Calu3 (cell line): ENCODE measurements at places on chromosomes 1 and 21. TPM values are rescaled to one million over a fixed set of nuclear protein-coding genes. Genes with fewer than 3 reads are reported as not detected.

DNA sequence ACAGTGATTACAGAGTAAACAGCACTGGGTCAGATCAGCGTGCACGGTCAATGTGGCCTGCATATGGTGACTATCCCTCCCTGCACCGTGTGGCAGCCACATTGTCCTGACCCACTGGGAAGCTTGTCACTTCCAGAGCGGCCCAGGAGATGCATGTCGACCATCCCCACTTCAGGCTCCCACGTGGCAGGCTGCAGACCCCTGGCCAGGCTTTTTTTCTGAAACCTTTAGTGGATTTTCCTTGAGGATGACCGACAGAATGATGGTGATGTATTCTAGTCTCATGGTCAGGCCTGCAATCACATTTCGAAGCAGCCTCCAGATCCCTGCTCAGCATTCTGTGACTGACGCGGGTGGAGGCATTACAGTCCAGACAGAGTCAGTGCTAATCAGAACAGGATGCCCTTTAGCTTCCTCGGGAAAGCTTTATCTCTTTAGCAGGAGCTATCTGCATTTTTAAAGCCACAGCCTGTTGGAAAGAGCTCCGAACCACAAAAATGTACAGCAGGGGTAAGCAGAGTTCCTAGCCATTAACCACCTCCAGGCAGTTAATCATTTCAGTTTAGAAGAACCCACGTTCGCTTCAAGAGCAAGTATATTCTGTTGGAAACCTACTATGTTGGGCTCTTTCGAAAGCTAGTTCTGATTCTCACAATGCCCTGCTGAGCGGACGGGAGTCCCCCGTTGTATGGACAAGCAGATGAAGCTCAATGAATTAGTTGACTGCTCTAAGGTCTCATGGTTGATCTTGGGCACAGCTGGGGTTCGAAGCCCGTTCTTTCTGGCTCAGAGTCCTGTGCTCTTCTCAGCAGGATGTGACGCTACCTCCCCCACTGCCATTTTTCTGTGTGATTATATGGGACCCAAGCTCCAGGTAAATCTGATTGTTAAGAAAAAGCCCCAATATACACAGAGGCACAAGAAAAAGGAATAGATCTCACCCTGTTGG lies 56.5 kb downstream of the IRF2BP2 start:
- no peak overlapping the region for H3K4me3 ChIP-seq
- DNase-seq, result no peak
- H3K36me3 ChIP-seq, result no peaks in the 10 kb centered on the region
- H3K27me3 ChIP-seq, result no peaks in the 10 kb centered on the region
- H3K27ac ChIP-seq, result no peak overlapping the region
- H3K4me1 ChIP-seq, result peaks cover 17% of the 10 kb centered on the region

DNA sequence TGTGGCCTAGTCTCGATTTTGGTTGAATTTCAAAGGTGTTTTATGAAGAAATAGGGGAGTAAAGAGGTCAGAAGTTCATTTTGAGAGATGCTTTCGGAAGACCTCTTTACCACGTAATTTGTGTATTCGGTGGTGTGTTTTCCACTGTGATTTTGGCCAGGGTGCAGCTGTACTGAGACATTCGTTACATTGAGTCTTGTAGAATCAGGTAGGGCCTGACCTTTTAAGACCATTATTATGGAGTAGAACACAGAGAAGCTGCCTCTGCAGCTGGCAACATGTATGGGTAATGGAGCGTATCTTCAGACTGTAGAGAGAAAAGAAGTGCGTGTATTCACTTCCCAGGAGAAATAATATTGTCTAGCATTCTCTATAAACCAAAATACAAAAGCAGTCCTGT lies 326.5 kb downstream of the PDE4B start:
- H3K27me3 ChIP-seq, result no peaks in the 10 kb centered on the region
- H3K4me1 ChIP-seq, result no peaks in the 10 kb centered on the region
- H3K4me3 ChIP-seq, result no peak overlapping the region
- H3K27ac ChIP-seq, result no peak overlapping the region
- no peaks in the 10 kb centered on the region for H3K36me3 ChIP-seq

GRCh38 chr1:46528297-46528955 lies 23.0 kb downstream of the KNCN start:
- H3K36me3 ChIP-seq, result peaks cover 5% of the 10 kb centered on the region
- H3K27ac ChIP-seq, result no peak overlapping the region
- H3K27me3 ChIP-seq, result peaks cover 40% of the 10 kb centered on the region
- no peak for DNase-seq
- peaks cover 50% of the 10 kb centered on the region for H3K4me1 ChIP-seq
- no peak overlapping the region for H3K4me3 ChIP-seq

GRCh38 chr1:161866241-161866640 lies 100.1 kb downstream of the ATF6 start:
- H3K4me1 ChIP-seq, result no peaks in the 10 kb centered on the region
- H3K36me3 ChIP-seq, result peaks cover 13% of the 10 kb centered on the region
- no peak overlapping the region for H3K4me3 ChIP-seq
- H3K27me3 ChIP-seq, result no peaks in the 10 kb centered on the region

DNA sequence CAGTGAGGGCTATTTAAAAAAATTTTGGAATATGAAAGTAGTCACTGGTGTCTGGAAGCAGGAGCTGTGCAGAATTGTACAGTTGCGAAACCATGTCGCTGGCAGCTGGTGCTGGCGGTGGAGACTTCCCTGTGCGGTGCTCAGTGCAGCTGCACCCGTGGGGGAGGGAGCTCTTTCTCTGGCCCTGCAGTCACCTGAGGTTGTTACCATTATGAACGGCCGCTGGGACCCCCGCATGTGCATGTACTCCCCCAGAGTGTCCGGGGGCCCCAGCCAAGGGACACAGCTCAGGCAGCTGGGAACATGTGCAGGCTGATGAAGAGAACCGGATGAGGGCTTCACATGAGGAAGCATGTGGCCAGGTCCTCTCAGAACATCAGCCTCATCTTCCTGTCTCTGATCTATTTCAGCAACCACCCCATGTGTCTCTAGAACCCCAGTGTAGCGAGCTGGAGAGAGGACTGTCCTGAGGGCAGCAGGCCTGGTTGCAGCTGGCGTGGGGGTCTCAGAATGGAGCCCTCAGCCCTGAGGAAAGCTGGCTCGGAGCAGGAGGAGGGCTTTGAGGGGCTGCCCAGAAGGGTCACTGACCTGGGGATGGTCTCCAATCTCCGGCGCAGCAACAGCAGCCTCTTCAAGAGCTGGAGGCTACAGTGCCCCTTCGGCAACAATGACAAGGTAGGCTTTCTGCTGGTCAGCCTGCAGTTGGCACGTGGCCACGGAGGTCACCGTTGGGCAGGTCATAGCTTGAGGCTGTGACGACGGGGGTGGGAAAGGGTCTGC lies at the start of gene TRPM2:
TRPM2 (plus strand) TSS at position 431 of the 780 bp plus-strand sequence; CDS start at position 511, 80 bp downstream.
- H3K36me3 ChIP-seq, result no peaks in the 10 kb centered on the region
- DNase-seq, result no peak
- H3K4me1 ChIP-seq, result no peaks in the 10 kb centered on the region
- no peak within 1 kb of the TSS for H3K27ac ChIP-seq
- no peak within 1 kb of the TSS for H3K4me3 ChIP-seq

DNA sequence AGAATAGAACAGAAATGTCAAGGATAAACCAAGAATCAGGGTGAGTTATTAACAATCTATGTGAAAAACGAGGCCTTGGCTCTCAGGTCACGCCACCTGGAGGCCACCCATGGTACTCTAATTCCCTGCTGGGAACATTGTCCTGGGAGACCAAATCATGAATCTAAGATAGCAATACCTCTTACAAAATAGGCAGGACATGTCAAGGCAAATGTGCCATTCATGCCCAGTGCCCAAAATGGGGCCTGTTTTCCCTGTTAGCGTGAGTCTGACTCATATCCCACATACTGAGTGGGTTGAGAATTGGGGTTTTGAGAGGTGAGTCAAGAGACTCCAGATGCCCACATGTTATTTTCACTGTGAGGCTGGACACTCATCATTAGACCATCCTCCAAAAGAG lies 380.8 kb downstream of the HHIPL2 start:
- H3K4me1 ChIP-seq, result no peaks in the 10 kb centered on the region
- no peaks in the 10 kb centered on the region for H3K36me3 ChIP-seq
- H3K27ac ChIP-seq, result no peak overlapping the region
- DNase-seq, result peak; percentile 75
- no peak overlapping the region for H3K4me3 ChIP-seq

Gene C8A
- total RNA-seq, result not detected in 2 replicates

DNA sequence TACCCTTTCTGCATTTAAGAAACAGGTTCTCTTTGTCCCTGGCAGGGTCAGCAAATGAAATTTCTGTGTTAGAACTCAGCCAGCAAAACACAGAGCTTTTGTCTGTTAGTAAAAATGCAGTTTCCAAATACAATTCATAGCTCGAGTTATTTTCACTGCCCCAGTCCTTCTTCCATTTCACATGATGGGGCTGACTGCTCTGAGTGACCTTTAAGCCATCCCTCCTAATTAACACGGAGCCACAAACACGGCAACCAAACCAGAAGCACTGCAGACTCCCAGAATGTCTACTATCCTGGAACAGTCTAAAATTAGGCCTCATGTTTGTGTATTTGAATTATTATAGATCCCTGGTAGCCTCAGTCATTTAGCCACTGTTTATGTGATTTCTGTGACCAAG lies 99.1 kb upstream of the RGS4 start:
- H3K27ac ChIP-seq, result no peak overlapping the region
- H3K4me3 ChIP-seq, result no peak overlapping the region
- no peaks in the 10 kb centered on the region for H3K4me1 ChIP-seq
- no peaks in the 10 kb centered on the region for H3K27me3 ChIP-seq
- no peak for DNase-seq

GRCh38 chr21:45774291-45774690 lies 130.8 kb downstream of the PCBP3 start:
- H3K4me3 ChIP-seq, result no peak overlapping the region
- H3K36me3 ChIP-seq, result no peaks in the 10 kb centered on the region
- no peak overlapping the region for H3K27ac ChIP-seq

GRCh38 chr1:205236951-205237475 lies 9.3 kb downstream of the TMCC2 start:
- H3K27me3 ChIP-seq, result no peaks in the 10 kb centered on the region
- H3K27ac ChIP-seq, result no peak overlapping the region
- no peak for DNase-seq
- H3K4me1 ChIP-seq, result no peaks in the 10 kb centered on the region

- H3K27me3 ChIP-seq, result peaks cover 50% of the 10 kb centered on the region
- no peak overlapping the region for H3K27ac ChIP-seq
- no peaks in the 10 kb centered on the region for H3K36me3 ChIP-seq
- DNase-seq, result no peak
Observed at GRCh38 chr1:175604039-175604941, 139.1 kb downstream of the TNR start.
